GM23248 (cell line): ENCODE measurements at places on chromosomes 7 and 10. TPM values are rescaled to one million over a fixed set of nuclear protein-coding genes. Genes with fewer than 3 reads are reported as not detected.

GRCh38 chr7:29970158-29970557, 19.4 kb downstream of the SCRN1 start:
- H3K4me1 ChIP-seq = no peaks in the 10 kb centered on the region; the same call in 1 of the 2 replicates
- H3K27me3 ChIP-seq = no peaks in the 10 kb centered on the region
- no peak overlapping the region for H3K27ac ChIP-seq
- no peak overlapping the region for H3K4me3 ChIP-seq

- H3K27me3 ChIP-seq = no peaks in the 10 kb centered on the region
- peaks cover 7% of the 10 kb centered on the region; the same call in 1 of the 2 replicates for H3K4me1 ChIP-seq
- no peaks in the 10 kb centered on the region for H3K36me3 ChIP-seq
- no peak overlapping the region for H3K4me3 ChIP-seq
- DNase-seq = no peak
Observed at GRCh38 chr10:89683883-89684282, 17.5 kb upstream of the KIF20B start.

DNA sequence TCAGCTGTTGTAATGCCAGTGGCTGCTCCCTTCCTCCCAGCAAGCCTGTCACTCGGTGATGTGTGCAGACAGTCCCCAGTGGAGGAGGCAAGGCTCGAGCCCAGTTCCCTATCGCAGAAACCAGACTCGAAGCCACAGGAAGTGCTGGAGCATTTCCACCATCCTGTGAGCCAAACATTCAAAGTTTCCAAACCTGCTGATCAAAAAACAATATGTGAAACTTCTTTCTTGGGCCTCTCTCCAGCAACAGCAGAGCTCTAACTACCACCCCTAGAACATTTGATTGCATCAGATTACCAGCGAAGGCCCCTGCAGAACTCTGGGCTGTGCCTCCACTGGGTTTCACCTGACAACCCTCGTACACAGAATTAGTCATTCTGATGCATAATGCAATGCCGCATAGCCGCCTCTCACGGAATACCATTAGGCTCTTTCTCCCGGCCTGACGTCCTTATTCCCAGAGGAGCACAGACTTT, 94.0 kb downstream of the ELMO1 start:
- H3K27ac ChIP-seq = no peak overlapping the region
- no peaks in the 10 kb centered on the region for H3K4me1 ChIP-seq
- H3K4me3 ChIP-seq = no peak overlapping the region

SPDYE2 gene
- total RNA-seq = not detected in 2 replicates

DNA sequence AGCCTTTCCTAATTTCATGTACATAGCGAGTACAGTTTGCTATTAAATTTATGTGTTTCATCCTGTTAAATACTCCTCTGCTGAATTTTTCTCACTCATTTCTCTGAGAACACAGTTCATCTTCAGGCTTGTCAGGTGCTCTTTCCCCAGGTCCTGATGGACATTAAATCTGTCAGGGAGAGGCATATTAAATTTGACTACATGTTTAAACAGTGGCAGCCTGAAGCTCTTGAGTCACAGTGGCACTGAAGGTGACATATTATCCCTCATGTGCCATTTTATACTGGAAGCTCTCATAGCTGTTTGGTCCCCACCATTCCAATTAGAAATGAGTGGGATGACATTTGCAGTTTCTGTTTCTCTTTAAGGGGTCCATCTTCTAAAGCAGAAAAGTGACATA, 1089.6 kb upstream of the SORCS1 start:
- no peak overlapping the region for H3K4me3 ChIP-seq
- H3K27ac ChIP-seq = no peak overlapping the region
- H3K36me3 ChIP-seq = no peaks in the 10 kb centered on the region
- no peaks in the 10 kb centered on the region for H3K27me3 ChIP-seq
- no peak for DNase-seq
